ENCODE measurements at places on chromosomes 4 and X.

DNA sequence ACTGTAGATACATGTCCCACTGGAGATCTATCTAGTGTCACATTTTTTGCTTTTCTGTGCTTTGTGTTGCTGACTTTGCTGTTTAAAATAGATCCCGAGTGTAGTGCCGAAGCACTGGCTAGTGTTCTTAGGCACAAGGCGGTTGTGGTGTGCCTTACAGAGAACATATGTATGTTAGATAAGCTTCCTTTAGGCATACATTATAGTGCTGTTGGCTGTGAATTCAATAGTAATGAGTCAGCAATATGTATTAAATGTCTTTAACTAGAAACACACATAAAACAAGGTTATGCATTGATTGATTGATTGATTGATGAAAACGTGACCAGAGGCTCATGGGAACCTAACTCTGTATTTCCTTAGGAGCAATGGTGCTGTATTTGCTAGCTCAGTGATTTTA lies 56.2 kb downstream of the COX7B2 start:
- no peaks in the 10 kb centered on the region for H3K27me3 ChIP-seq
- DNase-seq: no peak
- H3K27ac ChIP-seq: no peak overlapping the region
- H3K4me3 ChIP-seq: no peak overlapping the region

DNA sequence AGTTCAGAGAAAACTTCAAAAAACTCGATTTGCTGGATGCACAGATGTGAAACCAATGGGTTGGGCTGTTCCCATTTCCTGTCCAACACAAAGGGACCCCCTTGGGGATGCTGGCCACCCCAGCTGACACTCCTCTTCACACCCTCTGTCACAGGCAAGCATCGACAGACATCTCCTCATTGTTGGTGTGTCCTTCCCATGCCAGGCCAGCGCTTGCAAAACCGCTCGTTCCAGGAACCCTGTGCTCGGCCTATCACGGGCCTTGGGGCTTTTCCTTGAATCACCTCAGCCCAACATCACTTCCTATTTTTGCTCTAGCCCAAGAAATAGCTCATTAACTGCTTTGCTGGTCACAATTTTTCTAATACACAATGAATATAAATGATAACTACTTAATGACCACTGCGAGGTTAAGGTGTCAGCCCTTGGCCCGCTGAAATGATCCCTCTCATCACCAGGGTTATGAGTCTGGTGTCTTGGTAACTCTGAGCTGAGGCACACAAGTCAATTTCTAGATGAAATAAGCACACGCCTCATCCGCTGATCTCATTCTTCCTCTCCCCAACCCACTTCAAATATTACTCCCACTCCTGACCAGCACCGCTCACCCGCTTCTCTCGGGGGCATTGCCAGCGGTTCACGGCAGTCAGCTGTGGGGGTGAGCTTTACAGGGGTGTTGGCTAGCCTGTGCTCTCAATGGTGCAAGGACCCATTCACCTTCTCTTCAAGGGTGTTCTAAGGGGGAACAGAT lies 32.3 kb downstream of the BCOR start:
- no peak overlapping the region for H3K4me3 ChIP-seq
- no peak for DNase-seq
- peaks cover 26% of the 10 kb centered on the region for H3K36me3 ChIP-seq
- H3K27ac ChIP-seq: no peak overlapping the region
- no peaks in the 10 kb centered on the region for H3K27me3 ChIP-seq

DNA sequence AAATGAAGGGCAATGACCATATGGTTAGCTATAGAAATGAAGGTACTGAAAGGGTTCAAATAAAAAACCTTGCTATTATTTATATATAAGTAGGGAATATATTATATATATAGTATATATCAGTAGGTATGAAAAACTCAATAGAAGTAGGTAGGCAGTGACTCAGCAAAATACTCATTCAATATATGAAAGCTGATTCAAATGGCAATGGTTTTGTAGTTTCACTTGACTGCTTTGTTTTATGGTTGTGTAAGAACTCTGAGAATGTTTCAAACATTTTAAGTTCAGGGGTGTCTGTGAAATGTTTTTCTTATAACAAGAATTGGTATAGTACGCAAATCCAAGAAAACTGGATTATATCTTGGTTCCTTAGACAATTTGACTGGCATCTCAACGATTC lies 4.1 kb downstream of the ZNF280C start:
- H3K27me3 ChIP-seq: no peaks in the 10 kb centered on the region
- H3K27ac ChIP-seq: no peak overlapping the region
- DNase-seq: no peak

- no peak overlapping the region for H3K4me3 ChIP-seq
- peaks cover 6% of the 10 kb centered on the region for H3K4me1 ChIP-seq
- no peak for DNase-seq
- H3K36me3 ChIP-seq: no peaks in the 10 kb centered on the region
- H3K27me3 ChIP-seq: peaks cover 2% of the 10 kb centered on the region
Measured at GRCh38 chr4:11367371-11367770, 61.3 kb downstream of the HS3ST1 start.

DNA sequence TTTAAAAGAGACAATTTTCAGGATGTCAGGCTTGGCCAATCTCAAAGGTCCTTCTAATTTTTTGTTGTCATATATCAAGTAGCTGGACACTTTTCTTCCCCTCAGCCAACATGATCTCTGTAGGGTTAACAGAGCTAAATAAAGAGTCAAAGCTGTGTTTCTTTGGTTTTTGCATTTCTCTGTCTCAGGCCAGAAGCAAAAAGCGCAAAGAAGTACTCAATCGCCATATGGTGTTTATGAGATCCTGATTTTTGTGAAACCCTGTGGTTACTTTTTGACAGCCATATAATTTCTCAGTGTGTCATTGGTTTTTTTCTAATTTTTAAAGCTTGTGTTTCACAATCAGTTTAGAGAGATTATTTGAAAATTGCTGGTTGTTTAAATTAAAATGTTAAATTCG lies 111.9 kb downstream of the MAPK10 start:
- no peak overlapping the region for H3K4me3 ChIP-seq
- H3K27me3 ChIP-seq: peaks cover 2% of the 10 kb centered on the region
- no peaks in the 10 kb centered on the region for H3K36me3 ChIP-seq
- no peak overlapping the region for H3K27ac ChIP-seq
- no peaks in the 10 kb centered on the region for H3K4me1 ChIP-seq

Measured in memory B cell (primary cell).